Activated T-helper 1 cell treated with anti-CD3 and anti-CD28 coated beads, Interleukin-12 subunit alpha, Interleukin-12 subunit beta, Interleukin-2, Interleukin-4 antibody, amounts not matched to agents 30 ng/mL and 10 ng/mL and 1 ng/mL, durations not matched to agents 14 hours and 24 hours and 36 hours (primary cell): ENCODE measurements at places on chromosomes 16 and 17. TPM values are rescaled to one million over a fixed set of nuclear protein-coding genes. Genes with fewer than 3 reads are reported as not detected.

The ASPA gene
- total RNA-seq: not detected in 2 replicates

The SYNGR2 gene
- 131 and 133 TPM in 2 replicates for total RNA-seq

The SLFN14 gene
- total RNA-seq: 0.05 and 0.10 TPM in 2 replicates

DNA sequence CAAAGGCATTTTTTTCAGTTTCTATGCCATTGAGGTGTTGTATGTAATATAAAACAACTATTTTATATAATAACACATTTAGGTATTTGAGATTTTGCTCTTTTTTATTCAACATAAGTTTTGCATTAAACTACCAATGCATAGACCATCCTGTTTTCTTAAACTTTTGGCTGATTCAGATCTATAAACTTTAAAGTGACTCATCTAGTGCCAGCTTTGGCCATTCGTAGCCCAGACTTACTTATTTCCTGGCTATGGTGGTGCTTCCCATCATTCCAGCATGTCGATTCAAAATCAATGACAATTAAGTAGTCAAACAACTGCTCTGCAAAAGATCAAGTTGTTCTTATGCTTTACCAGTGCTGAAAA is 3.1 kb downstream of the ERI2 start:
- DNase-seq: no peak

GRCh38 chr17:6526362-6527152 is 29.8 kb downstream of the PITPNM3 start:
- no peak for DNase-seq

- no peak for DNase-seq
These were observed 43.6 kb upstream of the MED9 start for GRCh38 chr17:17433000-17433703.

- no peak for DNase-seq
These were observed 81.1 kb downstream of the MAF start for GRCh38 chr16:79519448-79519847.
